Activated CD8-positive, alpha-beta memory T cell treated with anti-CD3 and anti-CD28 coated beads, Interleukin-2, amount 10 ng/mL, durations not matched to agents 7 days and 5 days (primary cell): ENCODE measurements at places on chromosomes 6 and 20. TPM values are rescaled to one million over a fixed set of nuclear protein-coding genes. Genes with fewer than 3 reads are reported as not detected.

GRCh38 chr6:56595490-56596122, 47.1 kb downstream of the DST start:
- peaks cover 5% of the 10 kb centered on the region for H3K27me3 ChIP-seq
- no peak overlapping the region for H3K4me3 ChIP-seq
- no peak overlapping the region for H3K27ac ChIP-seq
- H3K4me1 ChIP-seq: peaks cover 19% of the 10 kb centered on the region
- DNase-seq: peak; percentile 59

GRCh38 chr6:135311446-135312200, 130.5 kb downstream of the MYB start:
- H3K36me3 ChIP-seq: peaks cover 20% of the 10 kb centered on the region
- no peaks in the 10 kb centered on the region for H3K4me1 ChIP-seq
- no peak for DNase-seq
- H3K4me3 ChIP-seq: no peak overlapping the region
- H3K27ac ChIP-seq: no peak overlapping the region
- H3K27me3 ChIP-seq: no peaks in the 10 kb centered on the region

DNA sequence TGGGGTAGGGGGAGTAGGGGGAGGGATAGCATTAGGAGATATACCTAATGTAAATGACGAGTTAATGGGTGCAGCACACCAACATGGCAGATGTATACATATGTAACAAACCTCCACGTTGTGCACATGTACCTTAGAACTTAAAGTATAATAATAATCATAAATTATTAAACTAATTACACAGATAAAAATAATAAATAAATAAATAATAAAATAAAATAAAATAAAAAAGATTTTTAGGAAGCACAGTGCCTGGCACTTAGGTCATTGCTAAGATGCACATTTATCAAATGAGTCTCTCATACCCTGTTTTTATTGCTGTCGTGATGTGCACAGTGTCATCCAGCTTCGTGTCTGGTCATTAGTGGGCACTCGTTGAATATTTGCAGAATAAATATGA, 19.0 kb upstream of the RTF2 start:
- peaks cover 13% of the 10 kb centered on the region for H3K4me1 ChIP-seq
- H3K27ac ChIP-seq: no peak overlapping the region
- no peak overlapping the region for H3K4me3 ChIP-seq
- no peak for DNase-seq
- no peaks in the 10 kb centered on the region for H3K27me3 ChIP-seq
- H3K36me3 ChIP-seq: peaks cover 34% of the 10 kb centered on the region

- H3K4me3 ChIP-seq: peak overlapping the region; percentile 57
- DNase-seq: no peak
- peaks cover 92% of the 10 kb centered on the region for H3K4me1 ChIP-seq
These were observed 36.3 kb downstream of the COX4I2 start for GRCh38 chr20:31673943-31674463.

Gene POU5F1
- total RNA-seq: not detected

Gene SLC35D3
- total RNA-seq: not detected

GRCh38 chr6:33895296-33895695, 91.5 kb upstream of the MLN start:
- DNase-seq: peak; percentile 74
- H3K27me3 ChIP-seq: peaks cover 20% of the 10 kb centered on the region
- peak overlapping the region; percentile 87 for H3K27ac ChIP-seq
- H3K4me1 ChIP-seq: peaks cover 48% of the 10 kb centered on the region

- no peak for DNase-seq
- H3K4me3 ChIP-seq: no peak overlapping the region
- H3K27ac ChIP-seq: no peak overlapping the region
- H3K4me1 ChIP-seq: no peaks in the 10 kb centered on the region
- peaks cover 4% of the 10 kb centered on the region for H3K27me3 ChIP-seq
- H3K36me3 ChIP-seq: no peaks in the 10 kb centered on the region
These were observed 42.4 kb downstream of the SSR1 start for GRCh38 chr6:7270320-7271204.

GRCh38 chr6:157046776-157047175, 269.6 kb downstream of the ARID1B start:
- no peak overlapping the region for H3K27ac ChIP-seq
- no peaks in the 10 kb centered on the region for H3K4me1 ChIP-seq

GRCh38 chr6:141675957-141676356, 456.8 kb upstream of the GJE1 start:
- H3K4me1 ChIP-seq: peaks cover 1% of the 10 kb centered on the region
- H3K27ac ChIP-seq: no peak overlapping the region
- H3K36me3 ChIP-seq: no peaks in the 10 kb centered on the region
- H3K27me3 ChIP-seq: peaks cover 5% of the 10 kb centered on the region
- no peak for DNase-seq

Gene SGK2
- total RNA-seq: not detected

Gene ARMC2
- 10.8 TPM for total RNA-seq

DNA sequence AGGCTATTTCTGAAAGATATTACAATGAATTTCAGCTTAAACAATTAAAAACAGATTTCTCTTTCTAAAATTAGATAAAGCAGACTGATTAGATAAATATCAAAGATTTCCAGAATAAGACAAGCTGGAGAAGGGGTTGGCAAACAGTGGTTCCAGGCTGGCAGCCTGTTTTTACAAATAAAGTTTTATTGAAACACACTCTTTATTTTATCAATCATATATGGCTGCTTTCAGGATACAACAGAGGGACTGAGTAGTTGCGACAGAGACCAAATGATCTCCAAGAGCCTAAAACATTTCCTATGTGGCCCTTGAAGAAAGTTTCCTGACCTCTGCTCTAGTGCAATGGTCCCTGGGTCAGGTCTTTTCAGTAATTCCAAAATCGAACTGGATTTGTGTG, 65.6 kb upstream of the IYD start:
- no peak overlapping the region for H3K4me3 ChIP-seq
- no peaks in the 10 kb centered on the region for H3K36me3 ChIP-seq
- H3K4me1 ChIP-seq: peaks cover 15% of the 10 kb centered on the region
- DNase-seq: no peak
- no peak overlapping the region for H3K27ac ChIP-seq

Gene PLA2G7
- not detected for total RNA-seq

DNA sequence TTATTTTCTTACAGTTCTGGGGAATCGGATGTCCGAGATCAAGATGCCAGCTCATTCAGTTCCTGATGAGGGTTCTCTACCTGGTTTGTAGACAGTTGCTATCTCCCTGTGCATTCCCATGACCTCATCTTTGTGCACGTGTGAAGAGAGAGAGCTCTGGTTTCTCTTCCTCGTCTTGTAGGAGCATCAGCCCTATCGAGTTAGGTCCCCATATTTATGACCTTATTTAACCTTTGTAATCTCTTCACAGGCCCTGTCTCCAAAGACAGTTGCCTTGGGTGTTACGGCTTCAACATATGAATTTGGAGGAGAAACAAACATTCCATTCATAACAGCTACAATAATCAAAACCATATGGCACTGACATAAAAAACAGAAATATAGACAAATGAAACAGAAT, 455.3 kb downstream of the HACE1 start:
- no peaks in the 10 kb centered on the region for H3K27me3 ChIP-seq
- DNase-seq: no peak
- H3K4me1 ChIP-seq: no peaks in the 10 kb centered on the region
- H3K27ac ChIP-seq: no peak overlapping the region
- no peak overlapping the region for H3K4me3 ChIP-seq
- no peaks in the 10 kb centered on the region for H3K36me3 ChIP-seq
